ENCODE measurements at places on chromosomes 1 and 21.
A peak's percentile ranks its signal among the peaks of the same experiment; 100 is the strongest.

DNA sequence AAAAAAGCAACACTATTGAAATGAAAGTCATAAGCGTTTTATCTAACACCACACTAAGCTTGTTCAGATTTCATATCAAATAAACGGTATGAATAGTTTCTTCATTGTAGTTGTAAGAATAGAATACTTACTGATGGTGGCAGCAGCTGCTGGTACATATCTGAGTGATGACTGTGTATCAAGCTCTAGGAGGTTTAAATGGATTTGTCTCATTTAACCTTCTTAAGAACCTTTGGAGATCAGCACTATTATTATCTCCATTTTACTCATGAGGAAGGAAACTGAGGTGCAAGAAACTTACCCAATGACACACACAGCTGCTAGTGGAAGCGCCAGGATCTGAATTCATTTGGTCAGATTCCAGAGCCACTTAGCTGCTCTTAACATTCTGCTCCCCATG is 104.0 kb downstream of the EIF4G3 start:
- DNase-seq = no peak

DNA sequence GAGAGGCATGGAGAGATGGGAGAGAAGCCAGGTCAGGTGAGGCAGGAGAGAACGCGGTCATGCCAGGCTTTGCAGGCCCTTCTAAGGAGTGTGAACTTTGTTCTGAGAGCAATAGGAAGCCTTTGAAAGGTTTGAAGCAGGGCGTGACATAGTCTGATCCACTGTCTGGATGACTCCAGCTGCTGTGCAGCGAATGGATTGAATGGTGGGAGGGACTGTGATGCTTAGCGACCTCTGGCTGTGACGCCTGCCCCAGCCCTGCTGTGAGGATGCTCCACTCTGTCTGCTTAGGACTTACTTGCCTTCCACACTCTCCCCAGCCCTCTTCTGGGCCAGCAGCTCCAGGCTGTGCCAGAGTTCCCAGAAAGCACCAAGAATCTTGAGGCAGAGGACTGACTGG is 41.8 kb upstream of the POU3F1 start:
- DNase-seq = no peak

GRCh38 chr1:110336300-110337039 is 2.7 kb upstream of the RBM15 start:
- no peak for DNase-seq

DNA sequence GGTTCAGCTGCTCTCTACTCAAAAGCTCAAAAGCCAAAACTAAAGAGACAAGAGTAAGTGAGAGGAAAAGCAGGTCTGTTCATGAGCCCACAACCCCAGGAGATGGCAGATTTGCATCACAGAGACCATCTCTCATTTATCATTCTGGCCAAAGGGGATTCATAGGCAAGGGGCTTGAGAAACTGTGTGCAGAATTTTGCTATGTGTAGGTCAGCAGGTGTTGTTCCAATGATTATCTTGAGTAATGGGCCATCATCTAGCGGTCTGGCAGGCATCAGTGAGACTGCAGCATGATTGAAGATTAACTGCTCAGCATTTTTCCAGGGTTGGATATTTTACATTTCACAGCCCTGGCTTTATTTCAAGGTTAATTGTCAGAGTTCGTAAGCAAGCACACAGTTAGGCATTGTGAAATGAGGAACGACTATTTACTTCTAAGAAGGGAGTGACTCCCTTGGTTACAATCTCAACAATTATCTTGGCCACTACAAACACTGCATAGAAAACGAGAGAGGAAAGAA is 1204.6 kb upstream of the TMPRSS15 start:
- peak; percentile 37 for DNase-seq

DNA sequence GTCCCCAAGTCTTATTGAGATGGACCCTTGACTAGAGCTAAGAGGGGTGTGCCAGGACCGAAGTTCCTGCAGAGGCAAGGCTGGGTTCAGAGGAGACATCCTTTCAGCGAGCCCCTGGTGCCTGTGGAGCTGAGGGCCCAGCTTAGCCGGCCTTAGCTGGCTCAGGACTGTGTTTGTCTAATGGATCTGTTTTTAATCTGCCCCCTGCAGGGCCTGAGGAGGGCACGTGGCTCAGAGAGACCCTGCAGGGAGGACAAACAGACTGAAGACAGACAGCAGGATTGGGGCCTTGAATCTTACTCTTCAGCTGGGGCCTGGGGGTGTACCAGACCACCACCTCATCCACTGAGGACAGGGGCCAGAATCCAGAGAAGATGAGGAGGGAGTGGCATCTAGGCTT is 1.6 kb downstream of the CRABP2 start:
- no peak for DNase-seq

- no peak for DNase-seq
These were observed 179.5 kb downstream of the GALNT2 start for GRCh38 chr1:230246551-230246950.

GRCh38 chr1:207821464-207822045 is 69.7 kb downstream of the CD46 start:
- DNase-seq = no peak

DNA sequence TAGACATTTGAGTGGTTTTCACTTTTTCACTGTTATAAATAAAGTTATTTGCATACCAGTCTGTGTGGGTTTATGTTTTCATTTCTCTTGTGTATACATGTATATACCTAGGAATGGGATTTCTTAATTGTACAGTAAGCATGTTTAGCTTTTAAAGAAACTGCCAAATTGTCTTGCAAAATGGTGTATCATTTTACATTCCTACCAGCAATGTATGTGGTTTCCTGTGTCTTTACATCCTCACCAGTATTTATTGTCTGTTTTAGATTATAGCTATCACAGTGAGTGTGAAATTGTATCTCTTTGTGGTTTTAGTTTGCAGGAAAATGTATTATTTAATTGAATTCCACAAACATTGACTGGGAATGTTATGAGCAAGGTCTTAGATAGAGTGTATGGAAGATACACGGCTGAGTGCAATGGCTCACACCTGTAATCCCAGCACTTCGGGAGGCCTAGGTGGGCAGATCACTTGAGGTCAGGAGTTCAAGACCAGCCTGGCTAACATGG is 57.3 kb downstream of the MACF1 start:
- peak; percentile 21 for DNase-seq

DNA sequence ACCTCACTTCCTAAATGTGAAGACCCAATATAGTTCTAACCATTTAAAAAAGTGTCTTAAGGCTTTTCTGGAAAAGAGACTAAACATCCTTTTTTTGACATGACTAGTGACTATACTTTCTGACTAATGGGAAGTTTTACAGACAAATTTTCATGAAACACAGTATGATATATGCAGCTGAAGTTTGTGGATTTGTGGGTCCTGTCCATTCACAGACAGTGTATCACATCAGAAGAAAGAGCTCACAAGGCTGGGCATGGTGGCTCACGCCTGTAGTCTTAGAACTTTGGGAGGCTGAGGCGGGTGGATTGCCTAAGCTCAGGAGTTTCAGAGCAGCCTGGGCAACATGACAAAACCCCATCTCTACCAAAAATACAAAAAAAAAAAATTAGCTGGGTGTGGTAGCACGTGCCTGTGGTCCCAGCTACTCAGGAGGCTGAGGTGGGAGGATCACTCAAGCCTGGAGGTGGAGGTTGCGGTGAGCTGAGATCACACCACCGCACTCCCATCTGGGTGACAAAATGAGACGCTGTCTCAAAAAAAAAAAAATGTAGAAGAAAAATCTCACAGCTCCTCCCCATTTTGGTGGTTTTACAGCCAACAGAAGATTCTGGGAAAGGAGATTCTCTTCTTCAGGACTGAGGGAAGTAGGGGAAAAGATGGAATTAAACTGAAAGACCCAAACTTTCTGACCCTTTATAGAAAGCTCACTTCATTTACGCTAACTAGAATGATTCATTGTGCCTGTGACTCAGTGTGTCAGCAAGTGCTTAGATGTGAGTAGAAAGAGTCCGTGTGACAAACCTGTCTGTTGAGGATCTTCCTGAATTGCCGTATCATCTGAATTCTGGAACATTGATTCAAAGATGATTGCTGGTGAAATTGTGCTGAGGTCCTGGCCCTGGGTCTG is 15.2 kb upstream of the YRDC start:
- no peak for DNase-seq

DNA sequence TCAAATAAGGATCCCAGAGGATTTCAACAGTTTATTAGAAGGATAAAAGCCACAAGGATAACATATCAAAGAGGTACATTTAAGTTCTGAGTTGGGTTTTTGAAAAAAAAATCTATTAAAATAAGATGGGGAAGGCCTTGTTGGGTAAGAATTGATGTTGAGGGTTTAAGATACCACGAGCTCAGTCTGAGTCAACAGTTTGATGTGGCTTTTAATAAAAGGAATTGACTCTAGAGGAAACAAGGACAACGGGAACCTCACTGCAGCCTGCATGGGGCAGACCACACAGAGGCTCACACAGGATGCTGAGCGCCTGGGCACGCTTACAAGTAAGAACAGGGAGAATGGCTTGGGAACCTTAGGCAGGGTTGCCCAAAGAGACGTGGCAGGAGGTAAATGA is 107.5 kb downstream of the TIAM1 start:
- no peak for DNase-seq

GRCh38 chr1:173213665-173214064 is 6.5 kb upstream of the TNFSF4 start:
- DNase-seq = no peak

DNA sequence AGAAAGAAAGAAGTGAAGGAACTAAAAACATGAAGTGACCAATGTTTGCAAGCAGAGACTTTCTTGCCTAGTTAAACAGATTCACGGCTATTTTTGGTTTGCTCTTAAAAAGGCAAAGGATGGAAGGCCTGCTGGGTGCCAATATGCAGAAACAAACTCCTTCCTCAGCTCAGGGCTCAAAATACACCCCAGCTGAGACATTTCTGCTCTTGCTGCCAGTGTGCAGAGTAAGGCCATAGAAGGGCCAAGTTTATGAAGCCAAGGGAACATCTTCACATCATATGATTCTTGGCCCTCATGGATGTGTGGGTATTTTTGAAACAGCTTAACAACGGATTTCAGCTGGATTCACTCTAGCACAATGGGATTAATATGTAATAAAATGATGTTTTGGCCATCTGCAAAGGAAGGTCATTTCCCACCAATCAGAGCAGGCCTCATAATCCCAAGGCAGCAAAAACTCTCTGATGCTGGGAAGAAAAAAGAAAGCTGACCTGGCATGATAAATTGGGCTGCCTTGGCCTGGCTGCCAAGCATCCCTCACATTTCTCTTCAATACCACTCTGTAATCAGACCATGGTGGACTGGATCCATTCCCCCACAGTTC is 70.7 kb downstream of the CAPZB start:
- DNase-seq = no peak

DNA sequence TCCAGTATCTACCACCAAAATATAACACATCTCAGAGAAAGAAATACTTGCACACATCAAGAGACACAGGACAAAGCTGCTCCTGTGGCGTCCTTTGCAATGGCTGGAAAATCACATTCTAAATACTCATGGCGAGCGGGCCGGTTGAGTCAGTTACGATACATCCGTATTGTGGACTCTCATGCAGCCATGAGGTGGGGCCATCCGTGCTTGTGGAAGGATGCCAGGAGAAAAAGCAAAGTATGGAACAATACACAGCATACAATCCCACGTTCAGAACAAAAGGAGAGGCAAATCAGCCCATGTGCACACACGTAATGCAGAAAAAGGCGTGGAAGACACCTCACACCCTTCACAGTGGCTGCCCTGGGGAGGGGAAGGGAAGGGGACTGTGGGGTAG is 13.1 kb downstream of the ATP13A2 start:
- no peak for DNase-seq

- DNase-seq = no peak
These were observed 85.9 kb upstream of the PUM1 start for GRCh38 chr1:31151402-31151801.

DNA sequence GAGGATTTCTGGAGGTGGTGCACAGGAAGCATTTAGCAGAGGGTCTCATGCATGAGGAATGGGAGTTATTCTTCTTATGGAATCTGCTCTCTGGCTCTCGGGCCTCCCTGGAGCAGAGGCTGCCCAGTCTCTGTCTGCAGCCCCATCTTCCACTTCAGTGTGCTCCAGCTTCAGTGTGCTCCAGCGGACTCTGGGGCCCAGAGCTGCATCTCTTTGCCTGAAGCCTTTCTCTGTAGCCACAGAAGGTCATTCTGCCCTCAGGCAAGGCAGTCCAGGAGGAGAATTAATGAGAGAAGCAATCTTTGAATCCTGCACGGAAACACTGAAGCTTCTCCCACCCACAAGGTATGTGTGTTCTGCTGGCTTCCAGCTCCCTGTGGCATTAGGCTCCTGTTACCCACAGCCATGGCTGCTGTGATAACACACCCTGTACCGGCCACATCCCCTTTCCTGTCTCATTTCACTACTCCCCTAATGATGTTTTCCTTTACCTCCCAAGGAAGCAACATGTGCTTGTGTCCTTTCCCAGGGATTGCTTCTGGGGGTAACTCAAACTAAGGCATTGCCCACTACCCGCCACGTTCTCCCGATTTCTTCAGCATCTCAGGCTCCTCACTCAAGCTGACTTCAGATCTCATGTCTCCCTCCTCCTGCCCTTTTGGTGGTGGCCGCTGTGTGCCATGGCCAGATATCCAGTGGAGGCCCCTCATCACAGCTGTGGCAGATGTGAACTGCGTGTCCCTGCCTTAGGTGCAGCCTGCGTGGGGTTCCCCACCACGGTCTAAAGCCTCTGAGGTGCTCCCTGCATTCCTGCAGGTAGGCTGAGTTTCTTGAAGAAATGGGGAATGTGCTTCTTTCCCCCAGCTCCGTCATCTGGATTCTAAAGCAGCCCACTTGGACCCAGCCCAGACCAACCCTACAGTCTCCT is 181.2 kb upstream of the GALNT2 start:
- no peak for DNase-seq

DNA sequence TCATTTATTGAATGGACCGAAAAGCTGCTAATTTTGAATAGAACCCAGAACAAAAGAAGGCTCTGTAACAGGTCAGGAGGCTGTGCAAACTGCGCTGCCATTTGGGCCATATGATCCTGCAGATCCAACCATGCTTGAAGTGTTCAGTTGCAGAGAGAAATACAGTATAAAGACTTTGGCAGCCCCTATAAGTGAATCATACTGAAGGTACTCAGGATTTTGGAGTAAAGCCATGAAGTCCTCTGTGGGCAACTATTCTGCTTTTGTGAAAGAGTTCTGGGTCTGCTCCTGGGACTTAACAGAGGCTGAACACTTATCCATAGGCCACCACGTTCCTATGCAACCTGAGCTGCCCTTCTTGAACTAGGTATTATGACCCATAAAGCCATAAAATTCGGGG is 1613.6 kb upstream of the PRMT6 start:
- DNase-seq = no peak

- no peak for DNase-seq
These were observed 8.2 kb downstream of the SON start for GRCh38 chr21:33550772-33551660.

- DNase-seq = no peak
These were observed 3.0 kb upstream of the TRIM63 start for GRCh38 chr1:26070296-26070962.

- no peak for DNase-seq
These were observed 7.3 kb upstream of the UMODL1 start for GRCh38 chr21:42063571-42064521.

- no peak for DNase-seq
These were observed 512.1 kb downstream of the LMO4 start for GRCh38 chr1:87840767-87841166.

Data from GF-D8 (cell line).